ENCODE measurements at places on chromosomes 7 and 10.

- no peak for DNase-seq
These were observed 186.0 kb upstream of the TCF7L2 start for GRCh38 chr10:112763916-112764520.

GRCh38 chr10:44859546-44860285 lies 51.4 kb upstream of the TMEM72 start:
- DNase-seq, result no peak

- DNase-seq, result no peak
These were observed 20.5 kb downstream of the CHCHD3 start for GRCh38 chr7:133061357-133061756.

DNA sequence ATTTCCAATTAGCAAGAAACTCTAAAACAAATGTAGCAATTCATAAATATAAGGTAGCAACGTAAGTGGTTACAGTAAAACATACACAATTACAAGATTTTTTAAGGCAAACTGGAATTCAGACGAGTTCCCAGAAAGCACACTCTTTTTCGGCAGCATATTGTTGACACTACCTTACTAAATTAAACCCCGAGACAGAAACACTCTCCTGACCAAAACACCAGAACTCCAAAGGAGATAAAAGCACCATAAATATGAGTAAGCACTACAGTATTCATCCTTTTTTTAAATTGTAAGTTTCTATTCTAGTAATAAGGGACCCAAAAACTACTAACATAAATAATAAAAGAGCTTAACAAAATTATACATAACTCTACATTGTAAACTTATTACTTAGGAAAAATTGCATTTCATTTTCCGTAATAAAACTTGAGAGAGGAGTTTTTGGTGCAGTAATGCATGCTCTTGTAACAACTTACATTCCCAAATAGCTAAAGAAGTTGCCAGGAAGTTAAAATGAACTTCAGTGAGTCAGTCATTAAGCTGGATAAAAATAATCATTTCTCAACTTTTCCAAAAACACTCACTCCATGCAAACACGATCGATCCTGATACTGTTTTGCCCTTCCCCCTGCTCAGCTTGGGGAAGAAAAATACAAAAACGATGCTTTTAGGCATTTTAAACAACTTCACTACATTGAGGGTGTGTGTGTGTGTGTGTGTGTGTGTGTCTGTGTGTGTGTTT lies 2.0 kb downstream of the PIP4K2A start:
- DNase-seq, result no peak

DNA sequence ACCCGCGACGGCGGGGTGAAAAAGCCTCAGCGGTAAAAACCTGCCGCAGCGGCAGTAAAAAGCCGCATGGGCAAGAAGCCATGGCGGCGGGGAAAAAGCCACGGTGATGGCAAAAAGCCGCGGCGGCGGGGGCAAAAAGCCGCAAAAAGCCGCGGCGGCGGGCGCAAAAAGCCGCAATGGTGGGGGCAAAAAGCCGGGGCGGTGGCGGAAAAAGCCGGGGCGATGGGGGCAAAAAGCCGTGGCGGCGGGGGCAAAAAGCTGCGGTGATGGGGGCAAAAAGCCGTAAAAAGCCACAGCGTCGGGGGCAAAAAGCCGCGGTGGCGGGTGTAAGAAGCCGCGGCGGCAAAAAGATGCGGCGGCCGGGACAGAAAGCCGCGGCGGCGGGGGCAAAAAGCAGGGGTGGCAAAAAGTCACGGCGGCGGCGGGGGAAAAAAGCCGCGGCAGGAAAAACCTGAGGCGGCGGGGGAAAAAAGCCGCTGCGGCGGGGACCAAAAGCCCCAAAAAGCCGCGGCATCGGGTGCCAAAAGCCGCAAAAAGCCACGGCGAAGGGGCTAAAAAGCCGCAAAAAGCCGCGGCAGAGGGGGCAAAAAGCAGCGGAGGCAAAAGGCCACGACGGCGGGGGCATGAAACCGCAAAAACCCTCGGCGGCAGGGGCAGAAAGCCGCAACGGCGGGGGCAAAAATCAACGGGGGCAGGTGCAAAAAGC lies 488.5 kb downstream of the ZNF33B start:
- DNase-seq, result no peak

Data from dermis blood vessel endothelial cell (primary cell).